Esophagus (tissue), 2 donors: ENCODE measurements at places on chromosomes 12 and 14. TPM values are rescaled to one million over a fixed set of nuclear protein-coding genes. Genes with fewer than 3 reads are reported as not detected.

EML5 gene
- 0.41 TPM for polyA plus RNA-seq

TCL1A gene
- not detected for polyA plus RNA-seq

PTGR2 gene
- 3.0 TPM for polyA plus RNA-seq

GALNT6 gene
- polyA plus RNA-seq: 0.94 TPM

PROX2 gene
- not detected for polyA plus RNA-seq

PLA2G1B gene
- 0.25 TPM for polyA plus RNA-seq

RNF212B gene
- polyA plus RNA-seq: not detected

BRMS1L gene
- 2.6 TPM for polyA plus RNA-seq

PMCH gene
- not detected for polyA plus RNA-seq

MYO1H gene
- polyA plus RNA-seq: 0.62 TPM

SLC17A8 gene
- not detected for polyA plus RNA-seq

WNT1 gene
- 0.05 TPM for polyA plus RNA-seq

CCNB1IP1 gene
- 28.5 TPM for polyA plus RNA-seq

IL22 gene
- polyA plus RNA-seq: 0.36 TPM

FOXA1 gene
- polyA plus RNA-seq: 10.1 TPM

CCDC184 gene
- 0.28 TPM for polyA plus RNA-seq

BATF gene
- 1.8 TPM for polyA plus RNA-seq

SYT1 gene
- polyA plus RNA-seq: 0.04 TPM

PTPN21 gene
- 4.7 TPM for polyA plus RNA-seq

GALNT8 gene
- 0.05 TPM for polyA plus RNA-seq

CLEC2A gene
- polyA plus RNA-seq: not detected

SPX gene
- polyA plus RNA-seq: 0.02 TPM

MORN3 gene
- polyA plus RNA-seq: 0.12 TPM

OAS1 gene
- 58.6 TPM for polyA plus RNA-seq

DLK1 gene
- not detected for polyA plus RNA-seq

CKAP4 gene
- polyA plus RNA-seq: 54.8 TPM

ARHGDIB gene
- polyA plus RNA-seq: 86.9 TPM

TMEM229B gene
- polyA plus RNA-seq: 0.28 TPM

CRADD gene
- 12.0 TPM for polyA plus RNA-seq

PLBD1 gene
- 43.5 TPM for polyA plus RNA-seq

LBHD2 gene
- not detected for polyA plus RNA-seq

GRIN2B gene
- polyA plus RNA-seq: under 0.01 TPM

BCAT1 gene
- polyA plus RNA-seq: 1.0 TPM

TIGAR gene
- 2.4 TPM for polyA plus RNA-seq

ABCD4 gene
- polyA plus RNA-seq: 19.2 TPM

GDF3 gene
- polyA plus RNA-seq: 0.02 TPM

ATL1 gene
- 3.0 TPM for polyA plus RNA-seq

KCNA1 gene
- not detected for polyA plus RNA-seq
